Activated CD4-positive, alpha-beta memory T cell treated with anti-CD3 and anti-CD28 coated beads, Interleukin-2, amount 10 ng/mL, durations not matched to agents 7 days and 5 days (primary cell): ENCODE measurements at places on chromosomes 11 and 22.

- DNase-seq, result no peak
Measured at GRCh38 chr11:126997196-126997595, 3.4 kb downstream of the KIRREL3 start.

DNA sequence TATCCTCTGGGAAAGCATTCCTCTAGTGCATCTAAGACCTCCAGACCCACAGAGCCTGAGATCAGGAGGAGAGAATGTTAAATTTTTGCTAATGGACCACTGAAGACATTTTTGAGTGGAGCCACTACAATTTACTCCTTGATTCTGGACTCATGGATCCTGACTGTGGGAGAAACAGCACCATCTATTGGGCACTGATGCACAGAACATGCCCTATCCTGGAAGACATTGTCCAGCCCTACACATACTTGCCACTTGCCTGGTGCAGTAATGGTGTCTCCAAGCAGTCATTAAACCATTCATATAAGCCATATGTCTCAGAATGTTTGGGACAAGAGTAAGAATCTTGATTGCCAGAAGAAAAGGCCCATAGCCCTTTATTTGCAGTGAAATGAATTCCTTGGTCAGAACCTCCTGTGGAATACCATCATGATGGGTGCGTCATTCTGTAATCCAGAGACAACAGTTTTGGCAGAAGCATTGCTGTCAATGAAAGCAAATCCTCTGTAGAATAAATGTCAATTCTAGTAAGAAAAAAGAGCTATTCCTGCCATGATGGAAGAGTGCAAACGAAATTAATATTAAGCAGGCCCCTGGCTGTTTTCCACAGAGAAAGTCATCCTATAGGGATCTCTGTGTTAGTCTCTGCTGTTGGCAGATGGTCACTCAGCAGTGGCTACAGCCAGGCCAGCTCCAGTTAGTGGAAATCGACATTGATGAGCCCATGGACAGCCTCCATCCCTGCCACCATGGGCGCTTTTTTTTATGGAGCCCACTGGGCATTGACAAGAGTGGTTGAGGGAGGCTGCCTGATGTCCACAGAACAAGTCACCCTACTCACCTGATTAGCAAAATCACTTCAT, 43.5 kb downstream of the GGTLC2 start:
- DNase-seq, result peak; percentile 36

DNA sequence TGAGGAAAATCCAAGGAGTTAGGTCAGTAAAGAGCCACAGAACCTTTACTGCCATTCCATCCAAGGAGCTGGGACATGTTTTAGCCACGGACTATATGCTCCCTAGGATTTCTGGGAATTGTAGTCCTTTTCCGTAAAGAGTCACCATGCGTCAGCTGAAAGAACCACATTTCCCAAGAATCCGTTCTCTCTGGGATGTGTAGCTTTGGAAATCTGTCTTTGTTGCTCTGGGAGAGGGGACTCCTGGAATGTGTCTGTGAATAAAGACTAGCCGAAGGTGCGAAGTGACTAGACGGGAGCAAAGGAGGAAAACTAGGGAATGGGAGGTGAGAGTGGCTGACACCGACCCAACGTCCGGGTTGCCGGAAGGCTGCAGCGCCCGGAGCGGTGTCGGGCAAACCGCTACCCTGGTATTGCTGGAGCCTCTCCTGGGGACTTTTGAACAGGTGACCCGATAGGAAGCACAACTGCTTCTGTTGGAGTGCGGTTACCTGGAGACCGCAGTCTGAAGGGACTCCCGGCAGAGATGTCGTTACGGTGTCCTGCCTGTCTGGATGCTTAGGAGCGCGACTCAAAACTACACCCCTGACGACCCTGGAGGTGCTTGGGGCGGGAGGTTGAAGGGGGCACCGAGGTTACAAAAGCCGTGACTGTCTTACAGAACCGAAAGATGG, at the start of gene IFTAP:
Gene IFTAP (plus strand): TSS at position 187 of the 674 bp plus-strand sequence. CDS start 15,602 bp downstream, outside the sequence.
- peak; percentile 17 for DNase-seq

DNA sequence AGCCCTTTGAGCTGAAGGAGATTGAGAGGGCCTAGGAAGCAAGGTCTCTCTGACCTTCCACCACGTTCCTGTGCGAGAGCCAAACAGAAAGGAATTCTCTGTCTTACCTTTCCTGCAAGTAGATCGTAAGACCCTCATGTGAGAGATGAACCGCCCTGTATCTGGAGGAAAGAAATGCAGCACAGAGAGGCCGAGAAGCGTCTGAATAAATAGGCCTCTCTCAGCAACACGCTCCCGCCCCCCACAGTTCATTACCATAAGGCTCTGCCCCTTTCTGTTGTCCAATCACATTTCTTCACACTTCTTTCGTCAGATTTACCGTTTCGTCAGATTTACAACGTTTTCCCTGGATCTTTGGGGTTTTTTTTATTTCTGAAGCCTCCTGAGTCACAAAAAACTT, 90.3 kb downstream of the BLID start:
- DNase-seq, result no peak

- DNase-seq, result peak; percentile 61
Measured at GRCh38 chr22:39343259-39344045, 6.3 kb upstream of the SYNGR1 start.

DNA sequence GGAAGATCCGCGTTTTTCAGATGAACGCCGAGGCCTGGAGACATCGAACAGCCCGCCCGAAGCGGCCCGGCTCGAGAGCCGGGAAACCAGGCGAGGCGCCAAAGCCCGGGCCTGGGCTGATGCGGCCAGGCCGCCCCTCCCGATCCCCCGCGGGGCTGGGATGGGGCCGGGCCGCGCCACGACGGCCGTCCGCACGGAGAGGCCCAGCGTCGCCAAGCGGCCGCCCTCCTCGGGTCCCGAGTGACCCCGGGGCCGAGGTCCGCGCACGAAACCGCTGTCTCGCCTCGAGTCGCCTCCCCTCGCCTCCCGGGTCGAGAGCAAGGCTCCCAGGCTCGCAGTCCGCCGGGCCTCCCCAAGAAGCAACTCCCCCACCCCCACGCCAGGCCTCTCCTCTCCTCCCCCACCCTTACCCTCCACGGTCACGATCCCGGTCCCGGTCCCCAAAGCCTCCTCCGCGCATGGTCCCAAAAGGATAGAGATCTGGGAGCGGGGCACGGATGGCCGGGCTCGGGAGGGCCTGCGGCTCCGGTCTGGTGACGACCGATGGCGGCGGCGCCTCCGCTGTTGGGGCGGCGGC, 482 bp downstream of the DDX17 start:
- DNase-seq, result peak; percentile 62

GRCh38 chr11:94668212-94668793, 99.9 kb upstream of the AMOTL1 start:
- no peak for DNase-seq

GRCh38 chr11:18393581-18394274, 635 bp upstream of the LDHA start:
- DNase-seq, result no peak

DNA sequence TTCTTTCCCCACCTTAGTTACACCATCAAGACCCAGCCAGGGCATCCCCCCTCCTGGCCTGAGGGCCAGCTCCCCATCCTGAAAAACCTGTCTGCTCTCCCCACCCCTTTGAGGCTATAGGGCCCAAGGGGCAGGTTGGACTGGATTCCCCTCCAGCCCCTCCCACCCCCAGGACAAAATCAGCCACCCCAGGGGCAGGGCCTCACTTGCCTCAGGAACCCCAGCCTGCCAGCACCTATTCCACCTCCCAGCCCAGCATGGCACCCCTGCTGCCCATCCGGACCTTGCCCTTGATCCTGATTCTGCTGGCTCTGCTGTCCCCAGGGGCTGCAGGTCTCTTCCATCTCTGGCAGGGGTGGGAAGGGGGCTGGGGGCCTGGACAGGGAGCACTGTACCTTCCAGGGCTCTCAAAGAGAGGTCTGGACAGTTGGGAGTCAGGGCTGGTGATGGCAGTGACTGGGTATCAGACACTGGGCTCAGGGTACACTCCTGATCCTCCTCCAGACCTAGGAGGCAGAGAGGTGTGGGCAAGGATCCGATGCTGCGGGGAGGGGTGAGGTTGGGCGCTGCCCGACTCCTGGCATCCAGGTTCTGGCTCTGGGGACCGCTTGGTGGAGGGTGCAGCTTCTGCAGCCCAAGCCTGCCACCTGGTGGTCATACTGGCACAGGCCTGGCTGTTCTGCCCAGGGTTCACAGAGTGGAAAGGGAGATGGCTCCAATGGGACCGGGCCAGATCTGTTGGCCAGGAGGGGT, at the start of gene UPK2:
Gene UPK2 (plus strand): TSS at position 205 of the 753 bp plus-strand sequence. CDS start 53 bp downstream, at position 258.
- DNase-seq, result peak; percentile 89
